ENCODE measurements at places on chromosomes 3 and 15.

DNA sequence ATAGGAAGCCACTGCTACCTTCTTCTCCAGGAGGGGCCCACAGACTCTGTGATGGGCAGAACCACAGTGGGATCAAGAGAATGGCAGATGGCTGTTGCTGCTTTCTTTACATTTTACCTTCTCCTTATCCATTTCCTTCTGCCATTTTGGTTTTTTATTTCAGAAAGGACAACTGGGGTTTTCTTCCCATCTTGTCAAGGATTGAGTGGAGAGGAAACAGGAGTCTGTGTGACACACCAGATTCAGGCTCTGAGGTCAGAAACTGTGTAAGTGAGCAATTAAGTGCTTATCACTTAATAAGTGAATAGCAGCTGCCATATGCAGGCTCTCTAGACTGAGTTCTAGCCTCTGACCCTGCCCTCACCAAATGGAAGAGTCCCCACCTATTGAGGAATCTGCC lies 47.3 kb downstream of the ITGB5 start:
- no peak for DNase-seq

DNA sequence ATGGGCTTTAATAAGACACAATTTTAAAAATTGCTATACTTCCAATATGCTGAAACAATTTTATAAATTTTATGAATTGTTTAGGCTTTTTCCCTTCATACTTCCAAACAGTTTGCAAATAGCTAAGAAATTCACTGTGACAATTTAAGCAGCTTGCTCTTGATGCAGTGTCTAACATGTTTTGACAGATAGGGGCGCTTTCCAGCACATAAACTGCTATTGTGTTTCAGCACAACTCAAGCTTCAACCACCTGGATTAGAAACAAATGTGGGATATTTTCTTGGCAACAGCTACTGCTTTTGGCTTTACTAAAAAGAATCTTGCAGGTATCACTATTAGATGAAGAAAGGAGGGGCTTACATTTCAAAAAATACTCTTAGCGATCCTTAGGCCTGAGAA lies 565.8 kb upstream of the DPPA4 start:
- no peak for DNase-seq

- no peak for DNase-seq
Observed at GRCh38 chr15:85555875-85556617, 175.6 kb downstream of the AKAP13 start.

GRCh38 chr15:69780374-69780773 lies 317.3 kb downstream of the TLE3 start:
- DNase-seq, result no peak

- DNase-seq, result peak; percentile 73
Observed at GRCh38 chr3:8301977-8302735, 199.5 kb upstream of the LMCD1 start.

All from GM03348 (cell line).